ENCODE measurements at places on chromosomes 3 and 15. TPM values are rescaled to one million over a fixed set of nuclear protein-coding genes. Genes with fewer than 3 reads are reported as not detected.
A peak's percentile ranks its signal among the peaks of the same experiment; 100 is the strongest.

- no peak for DNase-seq
These were observed 68.1 kb upstream of the NMNAT3 start for GRCh38 chr3:139745831-139746230.

DNA sequence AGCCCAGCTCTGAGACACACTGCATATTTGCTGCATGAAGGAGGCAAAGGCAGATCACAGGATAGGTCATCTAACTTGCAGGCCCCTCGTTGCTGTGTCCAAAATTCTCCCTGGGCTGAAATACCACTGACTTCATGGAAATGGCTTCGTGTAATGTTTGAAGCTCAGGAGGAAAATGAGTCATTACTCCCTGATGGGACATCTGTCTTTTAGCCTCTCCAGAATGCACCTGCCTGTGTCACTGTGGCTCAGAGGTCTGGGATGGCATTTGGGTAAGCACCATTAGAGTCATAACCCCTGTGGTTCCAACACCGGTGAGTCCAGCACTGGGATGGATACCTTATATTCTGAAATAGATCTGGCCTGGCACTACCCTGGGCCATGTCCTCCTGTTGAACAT lies 51.5 kb downstream of the IL12A start:
- DNase-seq: no peak

DNA sequence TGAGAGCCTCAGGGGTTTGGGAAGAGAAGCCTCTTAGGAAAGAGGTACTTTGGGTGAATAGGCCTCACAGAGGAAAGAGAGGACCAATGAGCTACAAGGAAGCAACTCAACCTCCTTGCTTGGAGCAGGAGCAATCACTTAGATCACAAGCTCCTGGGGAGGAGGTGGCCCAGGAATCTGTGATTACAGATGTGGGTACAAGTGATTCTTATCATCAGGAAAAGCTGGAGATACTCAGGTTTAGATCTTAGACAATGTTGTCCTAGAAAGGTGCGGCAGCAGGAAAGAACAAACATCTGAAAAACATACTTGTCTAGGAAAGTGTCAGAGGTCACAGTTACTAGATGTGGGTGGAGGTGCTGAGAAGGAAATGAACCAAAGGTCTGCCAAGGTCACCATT lies 8.2 kb downstream of the PARP16 start:
- DNase-seq: no peak

- no peak for DNase-seq
These were observed 132.8 kb downstream of the DCLK3 start for GRCh38 chr3:36631549-36631948.

DNA sequence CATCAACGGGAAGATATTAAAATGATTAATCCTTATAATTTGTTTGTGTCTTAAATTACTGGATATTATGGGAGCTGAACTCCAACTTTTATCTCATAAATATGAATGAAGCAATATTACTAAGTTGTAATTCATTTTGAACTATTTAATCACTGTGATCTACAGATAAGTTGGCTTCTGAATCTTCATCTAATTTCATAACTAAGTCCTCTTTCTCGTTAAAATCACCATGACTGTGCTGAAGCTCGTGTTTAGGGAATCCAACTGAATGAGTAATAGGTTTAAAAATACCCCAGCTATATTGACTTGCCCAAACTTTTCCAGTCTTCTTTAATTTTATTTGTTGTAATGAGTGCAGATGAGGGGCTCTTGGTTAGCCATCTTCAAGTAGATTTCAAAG lies 14.1 kb downstream of the MDFIC2 start:
- no peak for DNase-seq

GRCh38 chr15:52529341-52529924 lies 753 bp upstream of the MYO5A start:
- no peak for DNase-seq

DNA sequence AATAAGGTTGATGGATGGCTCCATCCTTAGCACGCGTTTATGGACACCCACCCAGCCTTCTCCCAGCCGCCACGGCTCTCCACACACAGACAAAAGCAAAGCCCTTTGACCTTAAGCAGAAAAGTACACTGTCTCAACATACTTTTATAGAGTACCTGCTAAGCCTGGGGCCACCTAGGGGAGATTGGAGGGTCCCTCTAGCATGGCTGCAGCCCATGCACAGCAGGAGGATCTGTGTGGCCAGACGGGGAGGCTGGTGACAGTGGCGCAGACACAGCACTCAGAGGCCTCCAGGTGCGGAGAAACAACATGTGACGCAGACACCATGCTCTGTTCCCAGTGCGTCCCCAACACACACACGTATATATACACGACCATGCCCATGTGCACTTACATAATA lies 174.9 kb downstream of the XXYLT1 start:
- peak; percentile 26 for DNase-seq

DNA sequence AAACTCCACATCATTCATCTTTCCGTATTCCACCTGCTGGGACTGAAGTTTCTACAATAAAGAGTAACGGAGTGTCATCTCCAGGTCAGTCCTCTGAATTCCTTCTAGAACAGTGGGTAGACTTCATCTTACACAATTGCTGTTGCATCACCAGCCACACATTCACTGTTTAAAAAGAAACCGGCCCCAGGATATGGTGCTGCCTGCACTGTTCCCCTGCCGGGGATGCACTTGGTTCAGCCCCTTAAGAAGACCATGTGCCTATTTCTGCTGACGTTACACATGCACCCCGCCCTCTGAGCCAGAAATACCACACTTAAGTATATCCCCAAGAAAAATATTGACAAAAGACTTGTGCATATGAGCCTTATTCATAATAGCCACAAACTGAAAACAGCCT lies 233.4 kb downstream of the FEZF2 start:
- no peak for DNase-seq

DNA sequence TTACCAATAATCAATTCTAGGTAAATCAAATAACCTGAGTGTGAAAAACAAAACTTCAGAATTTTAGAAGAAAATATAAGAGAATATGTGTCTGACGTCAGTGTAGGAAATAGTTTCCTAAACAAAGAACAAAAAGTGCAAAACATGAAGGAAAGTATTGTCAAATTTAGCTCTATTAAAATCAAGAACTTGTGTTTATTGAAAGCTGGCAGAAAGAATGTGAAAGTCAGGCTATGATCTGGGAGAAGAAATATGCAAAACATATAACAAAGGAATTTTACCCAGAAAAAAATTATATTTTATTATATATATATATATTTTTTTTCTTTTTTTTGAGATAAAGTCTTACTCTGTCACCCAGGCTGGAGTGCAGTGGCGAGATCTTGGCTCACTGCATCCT lies 129.1 kb upstream of the ANKRD28 start:
- DNase-seq: no peak

CLRN1 gene
- not detected for total RNA-seq

FSD2 gene
- total RNA-seq: not detected

ARPP21 gene
- 1.8 TPM for total RNA-seq
